ENCODE measurements at places on chromosomes 5 and 9. TPM values are rescaled to one million over a fixed set of nuclear protein-coding genes. Genes with fewer than 3 reads are reported as not detected.

The PTGS1 gene
- polyA plus RNA-seq: 5.8 TPM

The HSPA9 gene
- polyA plus RNA-seq: 166 TPM

The ABO gene
- polyA plus RNA-seq: 1.4 TPM

The CDH18 gene
- polyA plus RNA-seq: 7.3 TPM

The INSL4 gene
- polyA plus RNA-seq: not detected

The MLANA gene
- 11.0 TPM for polyA plus RNA-seq

The ACOT12 gene
- polyA plus RNA-seq: 0.20 TPM

The ACTBL2 gene
- not detected for polyA plus RNA-seq

The FST gene
- polyA plus RNA-seq: 47.5 TPM

The STC2 gene
- polyA plus RNA-seq: 3.6 TPM

The CCT5 gene
- 201 TPM for polyA plus RNA-seq

The PDGFRB gene
- 170 TPM for polyA plus RNA-seq

The DAB2IP gene
- polyA plus RNA-seq: 34.9 TPM

All from muscle of back (tissue), 13 donors.